ENCODE measurements at places on chromosomes 2 and 18.

DNA sequence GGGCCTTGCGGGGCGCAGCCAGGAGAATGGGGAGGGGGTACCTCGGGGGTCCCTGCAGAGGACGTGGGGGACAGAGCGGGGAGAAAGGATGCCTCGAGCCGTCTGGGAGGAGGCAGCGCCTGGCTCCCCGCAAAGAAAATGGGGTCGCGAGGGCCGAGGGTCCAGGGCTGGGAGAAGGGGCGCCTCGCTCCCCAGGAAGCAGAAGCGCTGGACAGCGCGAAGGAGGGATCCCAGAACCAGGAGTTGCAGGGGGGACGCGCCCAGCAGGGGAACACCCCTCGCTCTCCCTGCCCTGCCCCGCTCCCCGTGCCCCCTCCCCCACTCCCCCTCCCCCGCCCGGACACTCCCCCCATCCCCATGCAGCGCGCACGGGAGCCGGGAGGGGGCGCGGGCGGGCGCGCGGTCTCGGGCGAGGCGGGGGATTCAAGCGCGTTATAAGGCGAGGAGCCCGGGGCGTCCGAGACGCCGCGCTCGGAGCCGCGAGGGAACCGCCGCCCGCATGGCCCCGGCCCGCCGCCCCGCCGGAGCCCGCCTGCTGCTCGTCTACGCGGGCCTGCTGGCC is at the start of gene ERFE:
Gene ERFE, plus strand, starts transcription at position 462 of the 562 bp plus-strand sequence. Its CDS starts 38 bp downstream, at position 500.
- no peak for DNase-seq

DNA sequence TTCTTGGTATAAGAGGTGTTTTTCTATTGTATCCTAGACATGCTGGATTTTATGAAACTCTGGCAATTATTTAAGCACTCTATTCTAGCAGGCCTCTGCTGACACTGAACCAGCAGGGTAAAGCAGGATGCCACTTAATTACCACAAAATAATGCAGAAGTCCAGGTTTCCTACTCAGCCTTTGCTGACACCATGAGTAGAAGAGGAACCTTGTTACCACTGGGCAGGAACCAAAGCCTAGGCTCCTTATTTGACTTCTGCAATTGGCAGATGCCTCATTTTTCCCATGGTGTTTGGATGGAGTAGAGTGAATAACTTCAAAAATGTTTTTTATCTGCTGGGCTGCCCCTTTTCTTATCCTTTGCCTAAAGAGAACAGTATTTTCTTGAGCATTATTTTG is 60.8 kb downstream of the THNSL2 start:
- no peak for DNase-seq

- DNase-seq: no peak
Measured at GRCh38 chr2:25365241-25365640, 23.5 kb upstream of the DNMT3A start.

GRCh38 chr2:44895061-44895460 is 46.4 kb upstream of the SIX3 start:
- DNase-seq: no peak

DNA sequence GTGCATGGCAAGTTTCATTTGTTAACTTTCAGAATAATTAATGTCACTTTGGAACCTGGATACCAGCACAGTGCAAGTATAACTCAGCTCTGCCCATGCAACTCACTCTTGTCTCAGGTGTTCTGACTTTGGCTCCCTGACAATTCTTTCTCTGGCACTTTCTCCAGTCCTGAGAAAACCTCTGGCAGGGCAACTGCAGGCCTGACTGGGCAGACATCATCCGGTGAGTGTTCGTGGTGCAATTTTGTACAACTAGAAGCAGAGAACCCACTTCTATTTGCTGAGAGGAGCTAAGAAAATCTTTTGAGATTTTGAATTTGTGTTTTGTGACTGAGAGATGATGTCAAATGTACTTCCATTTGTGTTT is 143.0 kb downstream of the AQP4 start:
- no peak for DNase-seq

GRCh38 chr2:177179227-177179626 is 33.4 kb upstream of the HNRNPA3 start:
- no peak for DNase-seq

GRCh38 chr2:231189571-231190495 is 8.6 kb upstream of the ARMC9 start:
- DNase-seq: no peak

DNA sequence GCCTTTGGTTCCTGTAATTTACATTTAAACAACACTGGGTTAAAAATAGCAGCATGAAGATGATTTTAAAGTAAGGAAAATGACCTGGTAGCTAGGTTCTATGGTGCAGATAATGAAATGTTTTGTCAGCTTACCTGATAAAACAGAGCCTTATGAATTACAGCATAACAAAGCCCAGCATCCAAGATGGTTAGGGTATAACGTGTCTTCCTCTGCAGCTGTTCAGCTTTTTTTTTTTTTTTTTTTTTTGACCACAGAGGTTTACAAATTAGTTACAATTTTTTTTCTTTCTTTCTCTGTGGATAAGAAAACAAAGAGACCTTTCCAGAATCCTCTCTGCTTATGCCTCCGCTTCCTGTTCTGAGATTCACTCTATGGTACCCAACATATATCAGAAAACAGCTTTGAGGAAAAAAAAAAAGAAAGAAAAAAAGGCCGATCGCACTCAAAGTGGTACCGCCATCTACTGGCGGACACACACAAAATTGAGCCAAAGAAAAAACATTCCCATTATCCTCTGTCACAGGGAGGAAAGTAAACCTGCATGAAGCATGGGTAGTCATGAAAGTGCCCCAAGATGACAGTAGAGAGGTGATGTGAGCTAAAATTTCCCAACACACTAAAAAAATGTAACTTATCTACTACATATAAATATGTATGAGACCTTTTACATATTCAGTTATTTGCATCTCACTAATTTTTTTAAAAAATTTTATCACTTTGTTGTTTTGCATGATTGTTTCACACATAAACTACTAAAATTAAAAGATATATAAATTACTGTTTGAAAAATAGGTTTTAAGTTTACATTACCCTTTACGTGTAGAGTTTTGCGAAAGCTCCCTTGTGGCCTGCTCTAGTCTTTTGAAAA is at the start of gene SCN3A:
Gene SCN3A, minus strand, starts transcription at position 362 of the 871 bp plus-strand sequence. CDS start 27,656 bp downstream, outside the sequence.
- no peak for DNase-seq

- no peak for DNase-seq
Measured at GRCh38 chr2:216555274-216555673, 56.6 kb downstream of the RPL37A start.

- no peak for DNase-seq
Measured at GRCh38 chr2:29951576-29951975, 30.2 kb upstream of the ALK start.

- DNase-seq: no peak
Measured at GRCh38 chr2:232204457-232204931, 174.1 kb upstream of the ALPP start.

- DNase-seq: no peak
Measured at GRCh38 chr2:196383799-196384198, 212.4 kb upstream of the STK17B start.

DNA sequence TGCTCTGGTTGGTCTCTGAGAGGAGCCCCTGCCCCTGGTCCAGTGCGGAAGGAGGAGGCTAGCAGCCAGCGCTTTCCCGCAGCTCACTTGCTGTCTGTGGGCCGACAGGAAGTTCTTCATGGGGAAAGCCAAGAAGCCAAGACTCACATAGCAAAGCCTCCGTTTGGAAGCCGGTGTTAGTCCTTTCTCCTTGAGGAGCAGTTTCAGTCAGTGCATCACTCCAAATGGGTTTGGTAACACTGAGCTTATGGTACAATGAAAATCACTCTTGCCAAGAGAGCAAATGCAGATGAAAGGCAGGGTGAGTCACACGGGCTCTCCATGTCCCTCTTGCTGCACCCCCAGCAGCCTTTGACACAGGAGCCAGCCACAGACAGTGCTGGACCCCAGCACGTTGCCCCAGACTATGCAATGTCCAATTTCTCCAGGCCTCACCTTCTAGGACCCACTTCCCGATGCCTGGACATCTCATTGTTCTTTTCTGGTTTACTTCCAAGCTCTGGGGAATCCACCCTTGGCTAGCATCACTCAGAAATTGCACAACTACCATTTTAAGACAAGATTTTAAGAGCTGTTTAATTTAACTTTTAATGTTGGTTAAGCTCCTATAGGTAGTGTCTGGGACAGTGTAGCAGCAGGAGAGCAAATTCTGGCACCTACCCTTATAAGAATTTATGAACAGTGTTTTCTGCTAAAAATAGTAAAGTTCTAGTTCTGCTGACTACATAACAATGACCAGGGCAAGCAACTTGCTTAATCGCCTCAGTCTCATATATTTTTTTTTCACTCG is 174.9 kb downstream of the ASB1 start:
- DNase-seq: no peak

- DNase-seq: no peak
Measured at GRCh38 chr2:95054016-95054415, 28.5 kb downstream of the MAL start.

GRCh38 chr18:75422341-75422910 is 5.1 kb downstream of the SMIM21 start:
- DNase-seq: no peak

- no peak for DNase-seq
Measured at GRCh38 chr2:208297961-208298360, 31.9 kb downstream of the PIKFYVE start.

DNA sequence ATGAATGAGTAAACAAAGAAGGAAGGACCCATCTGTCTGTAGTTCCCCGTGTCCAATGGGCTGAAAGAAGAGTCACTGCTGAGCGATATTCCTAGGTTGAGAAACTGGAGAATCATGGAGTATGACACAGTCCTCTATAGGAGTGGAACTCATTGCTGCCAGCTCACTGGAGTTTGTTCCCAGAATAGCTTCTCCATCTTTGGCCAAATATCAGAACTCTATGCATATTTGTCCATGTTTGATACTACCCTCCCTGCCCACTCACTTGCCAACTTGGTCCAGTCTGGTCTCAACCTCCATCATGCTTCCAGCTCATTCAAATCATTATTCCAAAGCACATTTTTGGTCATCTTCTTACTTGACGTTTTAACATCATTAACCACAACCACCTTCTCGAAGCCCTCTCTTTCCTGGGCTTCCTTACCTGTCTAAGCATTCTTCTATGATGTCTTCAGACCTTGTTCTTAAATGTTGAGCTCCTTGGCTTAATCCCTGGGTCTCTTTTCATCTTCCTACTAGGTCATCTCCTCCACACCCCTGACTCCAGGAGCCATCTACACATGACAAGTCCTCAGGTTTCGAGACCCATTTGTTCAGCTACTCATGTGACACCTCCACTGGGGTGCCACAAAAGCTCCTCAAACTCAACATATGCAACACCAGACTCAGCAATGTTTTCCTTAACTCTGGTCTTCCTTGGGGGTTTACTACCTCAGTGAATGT is 221.6 kb downstream of the MYCN start:
- no peak for DNase-seq

- no peak for DNase-seq
Measured at GRCh38 chr2:88871336-88871735, 179.9 kb downstream of the RPIA start.

GRCh38 chr2:230953845-230954244 is 28.8 kb upstream of the GPR55 start:
- DNase-seq: no peak

- DNase-seq: no peak
Measured at GRCh38 chr2:132595693-132596092, 74.3 kb downstream of the LYPD1 start.

DNA sequence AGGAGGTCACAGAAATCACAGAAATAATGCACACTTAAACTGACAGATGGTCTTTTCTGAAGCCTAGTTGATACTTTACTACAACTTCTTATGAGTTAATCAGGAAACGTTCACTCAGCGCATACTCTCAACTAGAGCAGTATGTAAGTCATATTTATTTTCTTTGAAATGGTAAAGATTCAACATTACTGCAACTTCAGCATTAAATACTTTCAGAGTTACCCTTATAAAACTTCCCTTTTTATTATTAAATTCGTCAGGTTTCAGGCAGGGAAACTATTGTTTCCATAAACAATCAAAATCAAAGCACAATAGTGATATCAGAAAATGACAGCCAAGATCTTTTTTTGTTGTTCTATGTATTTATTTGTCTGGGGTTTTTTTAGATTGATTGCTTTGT is 222.6 kb upstream of the RND3 start:
- DNase-seq: no peak

DNA sequence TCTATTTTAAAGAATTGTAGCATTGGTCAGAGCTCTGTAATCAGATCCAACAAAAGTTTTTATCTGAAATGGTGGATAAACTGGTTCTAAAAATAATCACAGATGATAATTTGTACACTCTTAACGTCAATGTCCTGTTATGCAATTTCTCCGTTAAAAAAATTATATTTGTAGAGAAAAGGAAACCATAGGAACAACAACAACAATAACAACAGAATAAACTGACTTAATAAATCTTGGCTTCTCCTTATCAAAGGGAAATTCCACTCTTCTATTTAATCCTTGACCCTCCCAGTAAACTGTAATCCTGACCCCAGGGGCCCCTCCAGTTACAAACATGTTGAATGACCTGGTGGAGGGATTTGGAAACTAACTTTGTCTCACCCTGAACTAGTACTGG is 78.6 kb upstream of the ZFP36L2 start:
- no peak for DNase-seq

- no peak for DNase-seq
Measured at GRCh38 chr2:65417509-65418085, 14.8 kb downstream of the SPRED2 start.

GRCh38 chr2:47437287-47437686 is 34.3 kb downstream of the MSH2 start:
- DNase-seq: no peak

- DNase-seq: no peak
Measured at GRCh38 chr2:141767051-141767450, 363.8 kb downstream of the LRP1B start.

- no peak for DNase-seq
Measured at GRCh38 chr2:21032338-21033236, 11.3 kb downstream of the APOB start.

- DNase-seq: no peak
Measured at GRCh38 chr2:128308889-128309279, 9.8 kb downstream of the HS6ST1 start.

- no peak for DNase-seq
Measured at GRCh38 chr2:194822097-194822496, 834.9 kb upstream of the SLC39A10 start.

DNA sequence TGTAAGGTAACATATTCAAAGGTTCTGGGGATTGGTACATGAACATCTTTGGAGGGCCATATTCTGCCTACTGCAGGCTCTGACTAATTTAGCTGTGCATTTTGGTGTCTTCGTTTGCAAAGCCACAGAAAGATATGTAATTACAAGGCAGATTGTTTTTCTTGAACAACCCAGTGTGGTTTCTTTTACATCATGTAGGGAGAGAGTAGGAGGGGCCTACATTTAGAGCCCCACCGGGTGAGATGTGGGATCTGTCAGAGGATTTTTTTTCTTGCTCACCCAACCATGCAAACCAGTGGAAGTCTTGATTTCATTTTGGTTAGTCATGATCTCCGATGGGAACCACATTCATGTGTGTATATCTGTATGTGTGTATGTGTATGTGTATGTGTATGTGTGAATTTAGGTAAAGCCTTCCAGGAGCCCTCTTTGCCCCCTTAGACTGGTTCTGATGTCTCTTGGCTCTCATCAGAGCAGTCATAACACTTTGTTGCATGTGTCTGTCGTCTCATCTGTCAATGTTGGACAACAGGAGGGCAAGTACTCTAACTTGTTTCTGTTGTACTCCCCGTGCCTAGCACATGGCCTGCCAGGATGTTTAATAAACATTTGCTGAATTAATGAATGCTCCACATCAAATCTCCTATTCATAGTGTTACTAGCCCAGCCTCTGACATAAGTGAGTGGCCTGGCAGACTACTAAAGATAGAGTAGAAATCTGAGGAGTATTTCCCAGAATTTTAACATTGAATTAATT is 239.9 kb downstream of the MTX2 start:
- DNase-seq: no peak

GRCh38 chr2:121303531-121304263 is 18.7 kb upstream of the TFCP2L1 start:
- DNase-seq: no peak

- DNase-seq: no peak
Measured at GRCh38 chr2:39476524-39476923, 39.4 kb upstream of the MAP4K3 start.
